HS-5 (cell line): ENCODE measurements at places on chromosomes 11 and 22.

DNA sequence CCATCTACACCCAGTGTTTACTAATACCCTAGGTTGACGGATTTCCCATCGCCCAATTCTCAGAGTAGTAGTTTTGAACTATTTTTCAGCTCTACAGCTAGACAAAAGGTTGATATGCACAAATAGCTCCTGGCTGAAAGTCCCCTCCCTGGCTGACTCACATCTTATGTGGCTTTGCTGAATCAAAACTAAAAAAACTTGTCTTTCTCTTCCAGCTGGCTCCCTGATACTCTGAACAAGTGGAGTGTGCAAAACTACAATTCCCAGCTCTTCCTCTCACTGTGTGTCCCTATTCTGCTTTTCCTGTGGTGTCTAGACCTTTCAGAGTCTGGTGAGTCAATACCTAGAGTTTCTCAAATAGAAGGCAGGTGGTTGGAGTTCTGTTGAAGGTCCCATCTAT lies 12.7 kb upstream of the LARGE1 start:
- no peak for DNase-seq

DNA sequence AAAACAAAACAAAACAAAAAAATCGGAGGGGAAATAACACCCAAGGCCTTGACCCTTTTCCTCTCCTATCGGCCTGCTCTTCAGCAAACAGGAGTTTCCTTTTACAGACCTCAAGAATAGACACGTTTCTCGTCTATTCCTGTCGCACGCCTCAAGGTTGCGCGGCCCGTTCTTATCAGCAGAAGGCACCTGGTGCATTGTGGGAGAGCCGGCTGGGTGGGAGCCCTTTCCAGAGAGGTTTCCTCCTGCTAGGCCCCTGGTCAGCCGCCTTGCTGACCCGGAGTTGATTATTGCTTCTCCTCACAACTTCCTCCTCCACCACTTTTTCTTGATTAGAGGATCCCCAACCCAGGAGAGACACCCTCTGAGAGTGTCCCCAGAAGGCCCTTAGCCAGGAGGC lies 497.3 kb downstream of the MIAT start:
- no peak for DNase-seq

GRCh38 chr22:17100621-17101020 lies 15.8 kb downstream of the IL17RA start:
- no peak for DNase-seq

- DNase-seq = no peak
Observed at GRCh38 chr22:48370508-48371325, 1457.0 kb downstream of the BRD1 start.
